Caco-2 (cell line): ENCODE measurements at places on chromosomes 2 and 18.

DNA sequence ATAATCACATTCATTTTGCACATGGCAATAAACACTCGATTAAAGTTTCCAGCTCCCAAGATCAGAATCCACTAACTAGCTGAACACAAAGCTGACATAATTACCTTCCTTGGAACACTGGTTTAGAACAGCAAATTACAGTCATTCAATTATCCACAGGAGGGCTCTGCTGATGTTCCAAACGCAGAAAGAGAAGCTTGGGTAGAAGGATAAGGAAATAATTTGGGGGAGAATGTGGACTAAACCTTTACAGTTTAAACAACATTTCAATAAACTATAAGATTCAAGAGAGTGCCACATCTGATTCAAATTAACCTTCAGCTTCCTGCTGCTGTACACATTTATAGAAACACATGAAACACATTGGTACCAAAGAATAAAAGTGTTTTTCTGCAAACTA lies 67.8 kb upstream of the ARL4C start:
- no peak for DNase-seq

DNA sequence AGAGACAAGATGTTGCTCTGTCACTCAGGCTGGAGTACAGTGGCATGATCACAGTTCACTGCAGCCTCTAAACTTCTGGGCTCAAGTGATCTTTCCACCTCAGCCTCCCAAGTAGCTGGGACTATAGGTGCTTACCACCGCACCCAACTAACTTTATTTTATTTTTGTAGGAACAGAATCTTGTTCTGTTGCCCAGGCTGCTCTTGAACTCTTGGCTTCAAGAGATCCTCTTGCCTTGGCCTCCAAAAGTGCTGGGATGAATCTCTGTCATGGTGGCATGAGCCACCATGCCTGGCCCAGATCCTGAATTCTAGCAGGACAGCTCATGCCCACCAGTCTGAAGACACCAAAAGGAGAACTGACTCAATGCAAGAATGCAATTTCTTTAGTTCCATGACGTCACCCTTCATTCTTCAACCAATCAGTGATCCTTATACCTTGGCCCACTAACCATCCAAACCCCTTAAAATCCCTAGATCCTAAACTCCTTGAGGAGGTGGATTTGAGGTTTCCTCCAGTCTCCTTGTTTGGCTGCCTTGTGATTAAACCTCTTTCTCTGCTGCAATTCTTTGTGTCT lies 25.6 kb upstream of the CXXC1 start:
- DNase-seq = no peak

- no peak for DNase-seq
Measured at GRCh38 chr2:178074123-178075005, 1.8 kb upstream of the PDE11A start.

- peak; percentile 89 for DNase-seq
Measured at GRCh38 chr2:28390241-28390745, 2.4 kb upstream of the FOSL2 start.

DNA sequence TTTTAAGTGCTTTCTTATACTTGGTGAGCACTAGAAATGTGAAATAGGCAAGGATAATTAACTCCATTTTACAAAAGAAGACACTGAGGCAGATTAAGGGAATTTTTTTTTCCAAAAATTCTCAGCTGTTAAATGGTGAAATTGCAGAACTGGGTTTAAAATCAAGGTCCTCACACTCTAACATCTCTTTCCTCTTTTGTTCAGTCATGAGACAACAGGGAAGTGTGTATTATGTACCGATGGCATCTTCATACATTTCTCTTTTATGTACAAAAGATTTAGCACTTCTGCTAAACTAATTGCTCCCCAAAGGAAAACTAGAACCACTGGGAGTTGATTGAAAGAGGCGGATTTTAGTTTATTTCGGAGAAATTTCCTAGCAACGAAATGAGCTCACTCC lies 203.0 kb downstream of the SETBP1 start:
- no peak for DNase-seq

DNA sequence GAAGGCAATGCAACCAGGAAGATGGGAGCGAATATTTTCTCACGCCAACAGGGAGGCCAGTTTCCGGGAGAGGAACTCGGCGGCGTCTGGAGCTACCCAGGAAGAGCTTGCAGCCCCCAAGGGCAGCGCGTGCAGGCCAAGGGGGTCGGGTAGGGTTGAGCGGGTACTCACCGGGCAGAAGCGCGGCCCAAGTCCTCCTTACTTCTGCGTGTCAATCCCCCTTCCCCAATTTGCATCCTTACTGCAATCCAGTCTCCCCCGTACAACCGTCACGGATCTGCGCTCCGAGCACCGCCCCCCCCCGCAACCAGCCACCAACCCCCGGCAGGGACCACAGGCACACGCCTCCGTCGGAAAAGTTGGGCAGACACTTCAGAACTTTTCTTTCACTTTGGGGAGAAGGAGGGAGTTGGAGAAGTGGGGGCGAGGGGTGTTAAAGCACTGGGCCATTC lies 1.3 kb downstream of the ATP8B1 start:
- DNase-seq = no peak

GRCh38 chr2:158668001-158668765 lies 126.9 kb upstream of the DAPL1 start:
- no peak for DNase-seq

DNA sequence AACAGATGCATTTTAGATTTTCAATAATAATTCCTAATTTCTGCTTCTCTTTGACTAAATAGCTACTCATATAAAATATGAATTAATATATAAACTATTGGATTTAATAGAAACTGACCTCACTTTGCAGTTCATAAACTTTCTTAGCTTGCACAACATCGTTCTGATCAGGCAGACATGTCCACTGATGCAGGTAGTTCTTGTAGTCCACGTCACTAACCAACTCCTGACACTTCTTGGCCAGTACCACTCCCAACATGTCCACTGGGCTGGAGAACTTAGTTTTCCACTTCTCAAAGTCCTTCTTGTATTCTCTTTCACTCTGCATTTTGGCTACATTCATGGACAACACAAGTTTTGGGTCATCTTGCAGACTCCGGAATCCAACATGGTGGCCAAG lies 83.8 kb downstream of the NEB start:
- DNase-seq = no peak

GRCh38 chr2:65300134-65300760 lies 72.6 kb downstream of the ACTR2 start:
- DNase-seq = no peak

GRCh38 chr2:136255648-136256461 lies 137.9 kb upstream of the CXCR4 start:
- DNase-seq = peak; percentile 6

DNA sequence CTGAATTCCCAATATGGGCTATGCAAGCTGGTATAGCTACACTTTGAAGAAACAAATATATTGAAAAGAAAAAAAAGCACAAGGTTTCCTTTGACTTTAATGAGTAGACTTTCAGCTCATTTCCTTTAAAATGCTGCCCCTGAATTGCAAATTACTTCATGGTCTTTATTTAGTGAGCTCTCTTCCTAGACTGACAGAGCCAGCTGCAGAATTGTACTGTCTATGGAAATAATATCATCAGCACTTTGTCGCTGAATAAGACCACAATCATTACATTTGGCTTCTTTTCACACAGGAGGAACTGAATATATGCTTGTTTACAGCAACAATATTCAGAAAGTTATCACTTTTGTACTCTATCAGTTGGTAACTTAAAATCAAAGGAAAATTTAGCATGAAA lies 41.7 kb downstream of the ARL5A start:
- no peak for DNase-seq

DNA sequence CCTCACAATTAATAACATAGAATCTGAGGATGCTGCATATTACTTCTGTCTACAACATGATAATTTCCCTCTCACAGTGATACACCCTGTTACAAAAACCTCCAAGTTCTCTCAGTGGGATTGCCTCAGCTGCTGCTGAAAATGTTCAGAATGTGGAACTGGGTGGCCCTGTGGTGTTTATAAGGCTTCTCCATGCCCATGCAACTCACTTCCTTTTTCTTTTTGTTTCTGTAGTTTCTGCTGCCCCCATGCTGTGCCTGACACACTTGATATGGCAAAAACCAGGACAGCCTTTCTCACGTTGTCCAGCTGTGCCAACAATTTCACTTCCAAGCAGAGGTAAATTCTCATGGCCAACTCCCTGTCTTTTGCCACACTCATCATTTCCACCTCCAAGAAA lies 206.2 kb downstream of the RPIA start:
- DNase-seq = no peak
